NCI-H2081 treated with DMSO at 0.1 percent for 48 hours (cell line): ENCODE measurements at places on chromosomes 12 and 14.

DNA sequence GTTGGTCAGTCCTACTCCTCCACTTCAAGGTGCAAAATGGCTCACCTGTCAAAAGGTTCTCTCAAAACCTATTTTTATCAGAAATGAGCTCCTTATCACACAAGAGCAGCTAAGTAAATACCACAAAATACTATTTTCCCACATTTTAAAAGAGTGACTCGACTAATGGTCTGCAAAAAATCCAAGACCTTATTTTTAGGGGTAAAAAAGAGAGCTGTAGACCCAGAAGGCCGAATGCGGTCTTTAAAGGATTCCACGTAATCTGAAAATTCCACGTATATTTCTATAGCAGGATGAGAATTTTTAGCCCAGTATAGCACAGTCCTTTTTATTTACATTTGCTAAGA is 3.8 kb downstream of the C14orf93 start:
- no peak for DNase-seq

DNA sequence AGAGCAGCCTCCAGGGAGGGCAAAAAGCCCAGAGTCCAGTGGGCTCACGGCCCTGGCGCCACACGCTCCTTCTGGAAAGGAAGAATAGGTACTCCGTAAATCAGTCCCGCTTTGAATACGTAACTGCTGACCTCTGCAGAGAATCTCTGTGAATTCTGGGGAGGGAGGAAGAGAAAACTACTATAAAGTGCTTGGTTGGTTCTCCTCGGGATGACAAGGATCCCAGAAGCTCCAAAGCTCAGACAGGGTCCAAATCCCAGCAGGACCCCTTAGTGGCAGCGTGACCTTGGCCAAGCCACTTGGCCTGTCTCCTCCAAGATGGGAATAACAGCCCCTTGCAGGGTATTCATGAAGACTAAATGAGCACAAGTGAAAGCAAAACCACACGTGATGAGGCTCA is 31.7 kb downstream of the ANO2 start:
- no peak for DNase-seq

GRCh38 chr14:51284241-51284640 is 44.2 kb downstream of the TMX1 start:
- no peak for DNase-seq

GRCh38 chr14:94181835-94182234 is 7.7 kb downstream of the PPP4R4 start:
- no peak for DNase-seq

GRCh38 chr12:98861251-98861650 is 216.2 kb downstream of the APAF1 start:
- no peak for DNase-seq

GRCh38 chr12:108681317-108681716 is 47.6 kb upstream of the SELPLG start:
- no peak for DNase-seq

DNA sequence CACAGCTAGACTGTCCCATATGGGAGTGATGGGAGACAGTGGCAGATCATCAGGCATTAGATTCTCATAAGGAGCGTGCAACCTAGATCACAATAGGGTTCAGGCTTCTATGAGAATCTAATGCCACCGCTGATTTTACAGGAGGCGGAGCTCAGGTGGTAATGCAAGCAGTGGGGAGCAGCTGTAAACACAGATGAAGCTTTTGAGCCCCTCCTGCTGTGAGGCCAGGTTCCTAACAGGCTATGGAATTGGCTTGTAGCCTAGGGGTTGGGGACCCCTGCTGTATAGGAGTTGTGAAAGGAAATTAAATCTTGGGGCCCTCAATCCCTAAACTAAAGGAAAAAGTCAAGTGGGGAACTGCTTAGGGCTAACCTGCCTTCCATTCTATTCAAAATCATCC is 29.6 kb downstream of the ADIPOR2 start:
- no peak for DNase-seq

GRCh38 chr14:61803755-61804154 is 41.5 kb downstream of the SNAPC1 start:
- no peak for DNase-seq

DNA sequence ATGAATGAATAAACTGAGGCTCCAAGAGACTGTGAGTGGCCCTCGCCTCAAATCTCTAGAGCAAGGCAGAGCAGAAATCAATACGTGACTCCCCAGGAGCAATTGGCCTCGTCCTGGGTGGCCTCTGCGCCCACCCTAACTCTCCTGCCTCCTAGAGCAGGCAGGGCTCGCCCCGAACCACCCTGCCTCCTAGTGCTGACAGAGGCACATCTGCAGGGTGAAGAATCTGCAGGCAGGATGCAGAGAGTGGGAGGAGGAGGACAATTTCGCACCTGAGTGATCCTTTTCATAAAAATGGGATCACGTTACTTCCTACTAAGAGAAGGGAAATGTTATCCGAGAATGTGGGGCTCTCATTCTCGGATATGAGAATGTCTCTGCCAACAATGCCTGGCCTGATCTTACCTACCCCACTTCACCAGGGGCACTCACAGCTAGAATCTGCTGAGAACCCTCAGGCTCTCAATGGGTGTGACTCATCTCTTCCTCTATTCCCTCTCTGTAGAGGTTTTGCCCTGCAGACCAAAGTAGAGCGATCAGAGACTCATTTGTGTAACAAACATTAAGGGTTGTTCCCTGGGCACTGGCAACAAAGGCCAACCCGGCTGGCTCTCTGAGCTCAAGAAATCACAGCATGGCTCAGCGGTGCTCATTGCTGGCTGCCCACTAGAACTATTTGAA is 61.7 kb upstream of the BCL2L14 start:
- peak; percentile 73 for DNase-seq

- DNase-seq: no peak
These were observed 6.8 kb downstream of the OR11G2 start for GRCh38 chr14:20197459-20197858.

GRCh38 chr14:62081951-62082350 is 319.7 kb downstream of the SNAPC1 start:
- DNase-seq: no peak

GRCh38 chr14:104090071-104090748 is 4.7 kb downstream of the ASPG start:
- no peak for DNase-seq

DNA sequence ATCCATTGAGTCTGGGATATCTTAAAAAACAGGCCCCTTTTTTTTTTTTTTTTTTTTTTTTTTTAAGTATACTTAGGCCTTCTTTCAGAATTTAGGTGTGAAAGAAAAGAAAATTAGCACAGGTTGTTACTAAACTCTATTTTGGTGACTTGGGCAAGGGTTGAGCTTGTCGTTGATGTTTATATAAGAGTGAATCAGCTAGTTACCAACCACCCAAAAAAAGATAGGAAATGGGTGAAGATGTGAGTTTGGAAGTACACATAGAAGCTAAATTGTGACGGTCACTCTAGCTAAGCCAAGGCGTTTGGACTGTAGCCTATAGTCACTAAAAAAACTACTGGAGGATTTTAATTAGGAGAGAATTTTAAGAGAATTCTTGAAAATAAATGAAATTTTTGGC is 1247.2 kb downstream of the AACS start:
- no peak for DNase-seq

DNA sequence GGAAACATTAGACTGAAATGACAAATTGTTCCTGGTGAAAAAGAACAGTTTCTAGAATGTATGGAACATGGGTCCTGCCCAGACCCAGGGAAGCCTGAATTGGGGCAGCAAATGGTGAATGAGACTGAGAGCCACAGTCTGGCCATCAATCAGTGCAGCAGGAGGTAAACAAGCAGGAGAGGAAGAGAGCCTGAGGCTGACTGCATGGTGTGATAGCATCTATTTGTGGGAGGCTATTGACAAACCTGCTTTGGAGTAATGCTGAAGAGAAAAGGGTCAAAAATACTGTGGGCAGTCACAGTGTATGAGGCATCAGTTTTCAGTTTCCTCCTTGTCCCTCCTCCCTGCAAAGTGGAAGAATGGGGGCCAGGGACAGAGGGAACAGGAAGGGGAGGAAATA is 136.8 kb downstream of the ANKS1B start:
- no peak for DNase-seq

GRCh38 chr14:41137741-41138140 is 468.9 kb upstream of the LRFN5 start:
- no peak for DNase-seq

- no peak for DNase-seq
These were observed 4.5 kb upstream of the RPGRIP1 start for GRCh38 chr14:21275261-21275858.

- no peak for DNase-seq
These were observed 157.6 kb downstream of the PAH start for GRCh38 chr12:102759466-102759865.

DNA sequence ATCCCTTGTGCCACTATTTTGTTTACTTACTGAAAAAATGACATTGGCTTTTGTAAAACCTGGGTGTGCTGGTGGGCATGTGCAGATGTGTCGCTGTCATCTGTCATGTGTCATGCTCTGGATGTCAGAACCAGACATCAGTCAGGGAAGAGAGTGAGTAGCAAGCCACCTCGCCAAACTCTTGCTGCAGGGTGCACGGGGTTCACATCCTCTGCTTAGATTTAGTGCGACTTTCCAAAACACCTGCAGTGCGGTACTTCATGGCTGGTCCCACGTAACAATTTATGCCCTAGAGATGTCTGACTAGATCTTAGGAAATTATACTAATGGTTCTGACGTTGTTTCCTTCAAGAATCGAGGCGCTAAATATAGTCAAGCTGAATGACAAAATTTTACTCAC is 106.7 kb downstream of the CRADD start:
- no peak for DNase-seq

GRCh38 chr12:95607642-95608041 is 56.4 kb upstream of the USP44 start:
- DNase-seq: peak; percentile 89

DNA sequence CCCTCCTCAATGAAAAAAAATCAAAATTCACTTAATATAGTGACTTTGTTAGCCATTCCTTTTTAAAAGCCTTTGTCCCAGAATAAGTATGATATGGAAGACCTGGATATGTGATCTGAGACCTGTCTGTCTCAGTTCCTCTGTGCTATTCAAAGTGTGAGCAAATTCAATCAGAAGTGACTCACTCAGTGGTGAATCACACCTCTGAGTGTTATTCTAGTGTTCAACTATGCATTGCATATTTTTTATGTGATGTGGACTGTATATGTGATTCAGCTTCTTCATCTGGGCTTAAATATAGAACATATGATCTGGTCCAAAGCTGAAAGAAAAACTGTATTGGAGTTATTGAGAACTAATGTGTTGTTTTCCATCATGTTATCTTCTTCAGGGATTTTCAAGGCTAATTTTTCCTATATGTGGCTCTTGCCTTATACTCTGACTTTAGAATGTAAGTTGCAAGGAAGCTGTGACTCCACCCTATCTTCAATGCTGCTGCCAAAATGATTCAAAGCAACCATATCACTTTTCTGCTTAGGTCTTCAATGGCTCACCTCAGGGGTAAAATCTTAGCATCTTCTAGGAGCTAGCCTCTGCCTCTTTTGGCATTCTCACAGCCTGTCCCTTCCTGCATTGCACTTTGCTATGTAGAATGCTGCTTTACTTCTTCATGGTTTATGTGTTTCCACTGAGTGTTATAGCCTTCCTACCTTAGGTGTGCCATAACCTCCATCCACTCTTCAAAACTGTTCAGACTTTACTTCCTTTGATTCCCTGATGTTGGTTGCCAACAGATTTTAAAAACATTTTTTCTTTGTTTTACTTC is 169.8 kb downstream of the OTOGL start:
- no peak for DNase-seq

GRCh38 chr12:7061138-7061537 is 620 bp downstream of the C1S start:
- DNase-seq: no peak
